ENCODE measurements at places on chromosomes 12 and 14.

DNA sequence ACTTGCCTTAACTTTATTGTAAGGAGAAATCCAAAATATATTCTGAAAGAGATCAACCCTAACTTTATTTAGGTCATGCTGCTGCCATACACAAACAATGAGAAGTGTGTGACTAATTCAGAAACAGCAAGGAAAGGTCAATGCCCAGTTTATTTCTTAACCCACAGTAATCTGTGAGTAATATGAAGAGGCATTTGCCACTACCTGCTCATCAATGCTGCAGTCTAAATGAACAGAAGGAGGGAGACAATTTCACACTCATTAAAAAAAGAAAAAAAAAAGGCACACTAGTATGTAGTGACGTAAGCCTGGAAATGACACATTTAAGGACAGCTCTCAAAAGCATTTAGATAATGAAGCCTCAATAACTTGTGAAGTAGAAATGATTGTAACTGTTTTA lies 90.5 kb upstream of the FOXN3 start:
- DNase-seq: no peak

GRCh38 chr12:111185206-111185888 lies 183.5 kb downstream of the PHETA1 start:
- no peak for DNase-seq

DNA sequence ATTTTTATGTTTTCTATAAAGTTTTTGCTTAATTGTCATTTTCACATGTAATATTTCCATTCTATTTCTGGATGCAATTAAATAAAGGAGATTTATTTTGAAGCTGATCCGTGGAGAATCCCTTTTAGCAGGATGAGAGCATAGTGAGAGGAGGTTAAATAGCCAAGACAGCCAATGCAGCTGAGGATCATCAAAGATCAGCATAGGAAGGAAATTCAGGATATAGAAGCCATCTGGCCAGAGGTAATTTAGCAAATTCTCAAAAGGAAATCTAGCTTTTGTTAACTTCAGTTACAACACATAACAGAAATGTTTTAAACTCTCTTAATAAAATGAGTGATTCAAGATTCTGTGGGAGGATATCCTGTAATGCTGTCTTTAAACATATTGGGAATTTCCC lies 122.8 kb upstream of the PDE3A start:
- no peak for DNase-seq

GRCh38 chr12:127237151-127237550 lies 1029.8 kb upstream of the TMEM132C start:
- DNase-seq: no peak

GRCh38 chr12:106871477-106871876 lies 84.2 kb upstream of the TMEM263 start:
- no peak for DNase-seq
